Epithelial cell of proximal tubule (primary cell): ENCODE measurements at places on chromosomes 5 and 9. TPM values are rescaled to one million over a fixed set of nuclear protein-coding genes. Genes with fewer than 3 reads are reported as not detected.

DNA sequence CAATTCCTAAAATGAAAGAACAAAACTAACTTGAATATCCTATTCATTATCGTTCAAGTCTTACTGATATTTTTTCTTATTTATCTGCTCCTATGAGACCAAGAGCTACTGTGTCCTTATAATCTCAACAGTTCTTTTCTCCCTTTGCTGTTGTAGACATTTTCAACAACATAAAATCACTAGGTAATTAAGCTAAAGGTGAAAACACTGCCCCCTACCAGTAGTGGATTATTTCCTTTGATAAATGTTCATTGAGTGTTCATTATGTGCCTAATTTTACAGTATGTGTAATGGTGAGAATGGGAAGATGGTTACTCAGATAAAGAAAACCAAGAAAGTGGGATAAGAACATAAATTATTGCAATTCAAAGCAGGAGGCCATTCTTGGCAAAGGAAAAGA, 41.4 kb upstream of the PAPPA start:
- no peak for DNase-seq

- DNase-seq = no peak
Observed at GRCh38 chr5:176134529-176135223, 103.5 kb upstream of the SIMC1 start.

DNA sequence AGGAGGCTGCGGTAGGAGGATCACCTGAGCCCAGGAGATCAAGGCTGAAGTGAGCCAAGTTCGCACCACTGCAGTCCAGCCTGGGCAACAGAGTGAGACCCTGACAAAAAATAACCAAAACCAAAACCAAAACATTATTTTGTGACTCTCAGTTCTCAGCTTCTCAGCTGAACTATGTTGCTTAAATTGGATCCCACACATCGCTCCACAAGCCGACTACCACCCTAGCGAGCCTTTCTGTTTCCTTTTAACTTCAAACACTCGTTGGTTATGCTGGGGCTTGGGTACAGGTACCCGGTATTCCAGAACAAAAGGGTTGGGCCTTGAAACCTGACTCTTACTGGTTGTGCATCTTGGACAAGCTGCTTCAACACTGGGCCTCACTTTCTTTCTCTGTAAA, 3.8 kb upstream of the PTGS1 start:
- no peak for DNase-seq

DNA sequence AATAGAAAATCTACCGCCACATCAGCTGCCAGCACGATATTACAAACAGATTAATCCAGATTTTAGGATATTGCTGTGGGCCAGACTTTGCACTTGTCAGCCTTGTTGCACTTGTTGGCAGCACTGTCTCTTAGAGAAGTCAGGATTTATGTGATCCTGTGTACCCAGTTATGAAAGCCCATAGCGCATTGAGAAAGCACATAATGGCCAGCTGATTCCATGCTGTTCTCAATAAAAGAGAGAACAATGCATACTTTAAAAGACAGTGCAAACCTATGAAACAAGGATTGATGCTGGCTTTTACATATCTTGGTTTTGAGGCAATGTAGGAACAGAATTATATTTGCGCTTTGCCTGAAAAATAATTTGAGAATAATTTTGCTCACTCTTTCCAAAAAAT, 140.8 kb downstream of the CEP120 start:
- no peak for DNase-seq

- DNase-seq = no peak
Observed at GRCh38 chr9:87717456-87717855, 8.5 kb upstream of the CTSL start.

Gene IL17B
- not detected in 2 replicates for total RNA-seq

Gene PRRX2
- 0.17 and 1.7 TPM in 2 replicates for total RNA-seq

Gene C5orf52
- not detected in 2 replicates for total RNA-seq
